Activated T-cell treated with anti-CD3 and anti-CD28 coated beads, Interleukin-2, amount 50 U/mL, for 72 hours (primary cell): ENCODE measurements at places on chromosomes 5 and 9.

DNA sequence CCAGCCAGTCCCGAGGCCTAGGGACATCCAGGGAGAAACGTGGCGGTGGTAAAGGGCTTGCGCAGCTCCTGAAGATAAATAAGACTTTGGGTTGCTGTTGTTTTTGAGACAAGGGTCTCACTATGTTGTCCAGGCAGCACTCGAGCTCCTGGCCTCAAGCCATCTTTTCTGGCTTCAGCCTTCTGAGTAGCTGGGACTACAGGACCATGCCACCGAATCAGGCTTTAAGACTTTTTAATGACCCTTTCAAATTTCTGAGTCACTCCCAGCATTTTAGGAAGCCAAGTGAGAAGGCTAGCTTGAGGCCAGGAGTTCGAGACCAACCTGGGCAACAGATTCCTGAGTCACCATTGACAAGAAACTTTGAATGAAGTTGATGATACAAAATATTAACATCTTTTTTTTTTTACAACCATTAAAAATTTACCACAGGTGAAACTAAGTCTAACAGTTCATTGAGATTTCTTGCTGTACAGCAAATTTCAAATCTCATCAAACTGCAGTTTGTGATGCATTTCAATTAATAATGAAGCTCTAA, 817 bp upstream of the GNE start:
- no peak for DNase-seq

- DNase-seq, result peak; percentile 82
These were observed 52.5 kb downstream of the JADE2 start for GRCh38 chr5:134577796-134578577.

GRCh38 chr5:71522151-71522550, 65.0 kb upstream of the MCCC2 start:
- no peak for DNase-seq

- DNase-seq, result no peak
These were observed 372.5 kb downstream of the CAAP1 start for GRCh38 chr9:26520141-26520540.

DNA sequence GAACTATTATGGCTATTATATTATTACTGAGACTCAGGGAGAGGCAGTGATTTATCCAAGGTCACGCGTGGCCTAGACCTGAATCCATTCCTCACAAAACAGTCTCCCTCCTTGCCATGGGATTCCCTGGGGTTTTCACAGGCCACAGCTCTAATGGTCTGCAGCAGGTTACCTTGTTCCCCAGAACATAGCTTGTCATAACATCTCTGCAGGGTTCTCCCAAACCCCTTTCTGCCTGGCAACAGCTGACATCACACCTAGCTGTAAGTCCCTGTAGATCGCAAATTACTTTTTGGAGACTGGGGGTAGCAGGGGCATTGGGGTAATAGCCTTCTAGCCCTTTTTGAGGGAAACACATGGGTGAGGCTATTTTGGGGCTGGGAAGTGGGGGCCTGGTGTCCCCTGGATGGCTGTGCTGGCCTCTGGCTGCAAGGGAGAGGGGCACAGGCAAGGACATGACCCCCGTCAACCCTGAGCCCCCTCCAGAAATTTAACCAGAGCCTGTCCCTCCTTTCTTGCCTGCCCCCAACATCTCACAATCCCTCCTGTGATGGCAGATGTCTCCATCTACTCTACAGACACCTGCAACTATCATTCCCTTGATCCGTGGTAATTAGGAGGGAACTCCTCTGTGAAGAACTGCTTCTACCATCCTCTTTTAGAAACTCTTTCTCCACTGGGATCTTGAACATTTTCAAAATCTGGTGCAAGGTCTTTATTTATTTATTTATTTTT, 1.3 kb downstream of the CD74 start:
- peak; percentile 71 for DNase-seq

- no peak for DNase-seq
These were observed 387.7 kb downstream of the BNC2 start for GRCh38 chr9:16482764-16483163.

- no peak for DNase-seq
These were observed 12.9 kb upstream of the F2RL1 start for GRCh38 chr5:76805821-76806505.

DNA sequence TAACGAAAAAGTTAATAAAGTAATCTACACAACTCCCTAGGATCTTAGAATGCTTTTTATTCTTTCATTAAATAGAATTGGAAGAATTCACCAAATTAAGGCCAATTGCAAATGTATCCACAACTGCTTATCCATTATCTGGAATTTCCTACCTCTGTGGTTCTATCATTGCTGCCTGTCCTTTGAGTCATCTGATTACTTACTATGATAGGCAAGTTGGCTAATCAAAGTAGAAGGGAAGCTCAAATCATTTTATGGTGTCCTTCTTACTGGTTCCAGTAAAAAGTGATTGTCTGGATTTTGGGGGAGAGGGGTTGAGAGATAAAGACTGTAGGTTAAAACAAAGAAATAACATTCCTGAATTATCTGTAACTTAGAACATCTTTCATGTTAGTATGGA, 161.4 kb upstream of the GNA14 start:
- DNase-seq, result no peak

DNA sequence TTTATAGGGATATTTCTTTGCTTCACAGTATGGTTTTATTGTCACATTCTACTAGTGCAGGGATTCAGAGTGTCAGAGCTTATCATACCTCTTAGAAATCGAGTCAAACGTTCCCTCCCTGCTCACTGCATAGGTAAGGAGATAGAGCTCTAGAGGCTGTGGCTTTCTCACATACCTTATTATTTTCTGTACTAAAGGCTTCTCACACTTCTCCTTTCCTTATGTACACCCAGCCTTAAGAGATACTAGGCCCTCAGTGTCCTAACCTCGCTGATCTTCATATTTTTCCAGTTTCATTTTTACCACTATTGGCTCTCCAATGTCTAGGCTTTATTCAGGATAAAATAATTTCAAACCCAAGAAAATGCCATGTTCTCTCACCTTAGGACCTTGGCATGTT, 297.3 kb upstream of the RIOK2 start:
- no peak for DNase-seq

- DNase-seq, result no peak
These were observed 60.1 kb downstream of the FAM174A start for GRCh38 chr5:100595152-100595811.

- DNase-seq, result peak; percentile 80
These were observed 1.0 kb upstream of the IL12B start for GRCh38 chr5:159331093-159331973.

DNA sequence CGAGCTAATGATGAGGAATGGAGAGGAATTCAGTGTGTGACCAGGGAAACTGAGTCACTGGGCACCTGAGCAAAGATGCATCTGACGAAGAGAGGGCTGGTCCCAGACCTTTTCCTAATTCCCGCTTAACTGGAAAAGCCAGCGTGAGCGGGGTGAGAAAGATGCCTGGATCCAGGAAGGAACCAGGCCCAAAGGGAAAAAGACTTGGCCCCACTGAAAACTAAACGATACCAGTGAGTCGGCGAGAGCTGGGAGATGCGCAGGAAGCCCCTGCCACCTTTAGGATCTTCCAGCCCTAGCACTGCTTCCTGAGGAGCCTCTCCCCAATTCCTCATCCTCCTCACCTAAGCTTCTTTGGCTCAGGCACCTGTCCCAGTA, 499 bp upstream of the FCHSD1 start:
- no peak for DNase-seq

- no peak for DNase-seq
These were observed 28.6 kb upstream of the IL13 start for GRCh38 chr5:132629230-132629944.

GRCh38 chr5:28766565-28767158, 1728.3 kb upstream of the CDH9 start:
- peak; percentile 0 for DNase-seq

DNA sequence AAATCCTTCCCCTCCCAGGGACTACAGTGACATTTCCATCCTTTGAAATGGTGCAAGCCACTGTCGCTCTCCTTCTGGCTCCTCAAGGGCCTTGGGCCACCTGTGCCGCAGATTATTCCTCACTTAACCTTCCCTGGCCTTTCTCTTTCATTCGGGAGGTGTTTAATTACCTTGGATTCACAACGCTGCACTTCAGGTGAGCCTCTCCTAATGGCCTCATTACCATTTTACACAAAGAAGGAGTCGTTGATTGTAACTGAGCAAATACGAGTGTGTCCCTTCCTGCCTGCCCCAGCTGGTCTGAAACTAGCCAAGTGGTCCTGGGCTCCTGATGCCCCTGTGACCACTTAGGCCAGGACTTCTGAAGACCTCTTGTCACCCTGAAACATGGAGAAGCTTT, 205.0 kb downstream of the CRB2 start:
- DNase-seq, result no peak

DNA sequence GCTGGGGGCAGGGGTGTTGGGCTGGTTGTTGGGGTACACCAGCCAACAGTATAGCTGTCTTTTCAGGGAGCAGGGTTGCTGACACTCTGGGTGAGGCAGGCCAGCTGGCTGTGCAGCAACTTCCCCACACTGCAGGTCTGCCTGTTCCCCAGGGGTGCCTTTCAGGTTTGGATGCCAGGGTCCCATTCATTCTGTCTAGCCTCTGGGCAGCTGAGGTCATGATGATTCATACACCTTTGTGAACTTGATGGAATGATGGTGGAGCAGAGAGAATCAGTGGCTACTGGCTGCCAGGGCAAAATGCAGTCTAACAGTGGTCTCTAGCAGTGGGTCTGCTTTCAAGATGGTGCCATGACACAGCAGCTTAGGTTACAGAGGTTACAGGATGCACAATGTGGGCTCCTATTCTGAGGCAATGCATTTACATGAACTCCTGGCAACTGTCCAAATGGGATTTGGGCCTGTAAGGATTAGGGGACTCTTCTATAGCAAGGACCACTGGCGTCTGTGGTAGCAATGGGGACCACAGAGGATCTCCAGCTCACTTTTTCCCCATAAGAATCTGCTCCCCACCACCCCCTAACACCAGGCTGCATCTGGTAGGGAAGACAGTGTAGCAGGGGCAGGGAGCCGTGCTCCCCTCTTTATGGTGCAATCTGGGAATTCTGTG, 103.7 kb downstream of the FEM1C start:
- DNase-seq, result no peak

DNA sequence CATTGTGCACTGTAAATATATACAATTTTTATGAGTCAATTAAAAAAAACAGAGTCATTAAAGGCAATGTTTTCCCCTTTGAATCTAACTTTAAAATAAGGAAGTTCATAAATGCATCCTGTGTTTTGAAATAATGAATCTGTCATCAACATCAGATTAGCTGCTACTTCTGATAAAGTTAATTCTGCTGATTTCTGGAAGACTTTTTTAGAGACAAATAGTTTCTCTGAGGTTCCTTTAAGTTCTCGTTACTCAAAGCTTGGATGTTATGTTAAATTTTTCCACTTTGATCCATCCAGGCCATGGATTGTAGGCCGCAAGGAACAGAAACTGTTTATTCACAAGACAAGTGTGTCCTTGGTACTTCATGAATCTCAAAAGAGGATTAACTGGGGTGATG, 115.5 kb downstream of the CARTPT start:
- no peak for DNase-seq

GRCh38 chr5:134000696-134001453, 3.9 kb downstream of the VDAC1 start:
- DNase-seq, result no peak

- no peak for DNase-seq
These were observed 85.4 kb upstream of the CEP78 start for GRCh38 chr9:78150312-78150982.

GRCh38 chr9:78021697-78022096, 9.9 kb downstream of the GNAQ start:
- no peak for DNase-seq

DNA sequence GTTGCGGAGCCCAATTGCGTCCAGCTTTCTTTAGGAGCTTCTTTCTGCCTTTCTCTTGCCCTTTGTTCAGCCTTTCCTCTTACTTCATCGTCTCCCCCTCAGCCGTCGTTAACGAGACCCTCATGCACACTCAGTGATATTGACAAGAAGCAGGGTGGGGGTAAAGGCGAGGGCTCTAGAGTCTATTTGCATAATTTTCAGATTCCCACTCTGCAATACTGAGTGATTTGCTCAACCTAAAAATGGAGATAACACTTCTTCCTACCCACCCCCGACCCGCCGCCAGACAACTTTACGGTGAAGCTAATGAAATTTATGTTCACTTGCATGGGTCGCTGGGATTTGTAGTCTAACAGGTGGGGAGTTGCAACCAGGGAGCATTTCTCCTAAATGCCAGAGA, 1.3 kb upstream of the TBC1D2 start:
- DNase-seq, result no peak
